ENCODE measurements at places on chromosomes 1 and 21. TPM values are rescaled to one million over a fixed set of nuclear protein-coding genes. Genes with fewer than 3 reads are reported as not detected.

Gene SPRR5
- polyA plus RNA-seq = not detected

Gene PPM1J
- 1.9 TPM for polyA plus RNA-seq

Gene LBR
- 33.3 TPM for polyA plus RNA-seq

Gene CSF1
- polyA plus RNA-seq = 13.5 TPM

Gene TPTE
- not detected for polyA plus RNA-seq

Measured in hepatocyte (in vitro differentiated cells).